Iris pigment epithelial cell (primary cell): ENCODE measurements at places on chromosomes 7 and 10.
A peak's percentile ranks its signal among the peaks of the same experiment; 100 is the strongest.

- DNase-seq: no peak
Measured at GRCh38 chr10:58517081-58517480, 4.4 kb downstream of the BICC1 start.

DNA sequence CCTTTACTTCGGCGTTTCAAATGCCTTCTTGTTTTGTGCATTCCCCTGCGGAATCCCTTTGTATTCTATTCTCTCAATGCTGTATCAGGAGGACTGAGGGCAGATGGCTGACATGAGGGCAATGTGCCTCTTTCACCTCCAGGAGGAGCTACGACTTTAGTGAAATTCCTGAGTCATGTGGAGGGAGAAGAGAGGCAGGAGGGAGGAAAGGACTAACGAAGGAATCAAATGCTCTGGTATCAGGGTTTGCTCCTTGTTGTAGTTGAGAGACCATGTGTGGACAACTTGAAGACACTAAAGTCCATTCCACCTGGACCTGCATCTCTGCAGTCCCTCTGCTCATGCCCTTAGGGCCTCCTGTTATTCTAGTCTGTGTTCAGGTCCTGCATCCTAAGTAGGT is 40.2 kb upstream of the PRSS58 start:
- peak; percentile 12 for DNase-seq

DNA sequence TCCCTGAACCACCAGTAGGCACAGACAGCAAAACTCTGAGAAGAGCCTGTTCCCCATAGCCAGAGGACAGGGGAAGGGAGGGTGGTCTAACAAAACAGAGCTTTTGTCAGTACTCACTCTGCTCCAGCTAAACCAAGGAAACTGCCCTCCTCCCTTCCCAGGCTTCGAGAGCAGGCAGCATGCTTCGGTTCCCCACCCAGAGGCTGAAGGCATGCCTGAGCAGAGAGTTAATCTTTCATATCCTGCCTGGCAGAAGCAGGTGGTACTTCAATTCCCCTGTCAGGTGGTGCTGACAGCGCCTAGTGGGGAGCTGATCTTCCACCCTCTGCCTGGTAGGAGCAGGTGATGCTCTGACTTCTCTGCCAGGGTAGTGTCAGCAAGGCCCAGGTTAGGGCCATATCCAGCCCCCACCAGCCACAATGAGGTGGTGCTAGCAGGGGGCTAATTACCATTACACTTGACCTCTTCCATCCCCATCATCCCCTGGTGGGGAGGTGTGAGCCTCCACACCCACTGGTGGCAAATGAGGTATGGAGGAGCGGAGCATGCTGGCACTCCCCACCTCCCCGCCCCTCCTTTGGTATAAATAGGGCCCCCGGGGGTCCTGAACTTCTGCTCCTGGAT is 35.1 kb downstream of the SDK1 start:
- DNase-seq: no peak

DNA sequence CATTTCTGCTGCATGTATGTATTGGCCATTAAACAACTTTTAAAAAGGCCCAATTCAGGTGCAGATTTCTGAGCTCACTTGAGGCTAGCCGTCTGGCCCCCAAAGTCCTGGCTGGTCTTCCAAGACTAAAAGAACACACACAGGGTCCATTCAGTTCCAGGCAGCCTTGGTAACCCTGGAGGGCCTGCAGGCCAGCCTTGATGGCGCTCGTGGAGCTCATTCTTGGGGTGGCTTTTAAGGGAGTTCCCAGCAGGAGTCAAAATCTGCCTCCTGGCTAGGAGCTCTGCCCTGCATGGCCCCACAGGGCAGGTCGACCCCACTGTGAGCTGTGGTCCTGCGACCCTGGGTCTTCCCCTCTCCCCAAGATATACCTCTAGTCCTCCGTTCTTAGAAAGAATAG is 28.8 kb downstream of the ANXA11 start:
- no peak for DNase-seq
